ENCODE measurements at places on chromosomes 5 and 9.

DNA sequence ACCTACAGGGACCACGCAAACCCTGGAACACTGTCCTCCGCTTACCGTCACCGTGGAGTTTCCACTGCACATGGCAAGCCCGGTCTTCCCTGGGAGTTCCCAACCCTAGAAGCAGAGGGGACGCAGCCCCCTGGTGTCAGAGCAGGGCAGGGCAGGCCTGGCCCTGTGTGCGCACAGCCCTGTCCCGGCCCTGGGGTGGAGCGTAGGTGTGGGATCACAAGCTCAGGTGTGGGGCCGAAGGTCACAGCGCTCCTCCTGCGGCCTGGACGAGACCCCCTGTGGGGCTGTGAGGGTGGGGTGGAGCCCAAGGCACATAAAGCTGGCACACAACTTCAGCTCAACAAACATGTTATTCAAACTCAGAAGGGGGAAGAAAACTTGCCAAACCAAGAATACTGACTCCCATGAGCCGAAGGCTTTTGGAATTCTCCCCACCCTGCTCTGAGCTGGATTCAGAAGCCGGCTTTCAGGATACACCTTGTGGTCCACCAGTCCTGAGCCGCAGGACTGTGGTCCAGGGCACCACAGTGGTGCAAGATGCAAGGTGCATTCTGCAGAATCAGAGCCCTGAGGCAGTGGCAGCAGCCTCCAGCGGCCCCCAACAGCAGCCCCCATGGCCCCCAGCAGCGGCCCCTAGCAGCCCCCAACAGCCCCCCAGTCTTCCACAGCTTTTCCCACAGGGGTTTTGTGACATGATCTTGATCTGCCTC, 11.8 kb upstream of the EXOC3 start:
- DNase-seq = no peak

DNA sequence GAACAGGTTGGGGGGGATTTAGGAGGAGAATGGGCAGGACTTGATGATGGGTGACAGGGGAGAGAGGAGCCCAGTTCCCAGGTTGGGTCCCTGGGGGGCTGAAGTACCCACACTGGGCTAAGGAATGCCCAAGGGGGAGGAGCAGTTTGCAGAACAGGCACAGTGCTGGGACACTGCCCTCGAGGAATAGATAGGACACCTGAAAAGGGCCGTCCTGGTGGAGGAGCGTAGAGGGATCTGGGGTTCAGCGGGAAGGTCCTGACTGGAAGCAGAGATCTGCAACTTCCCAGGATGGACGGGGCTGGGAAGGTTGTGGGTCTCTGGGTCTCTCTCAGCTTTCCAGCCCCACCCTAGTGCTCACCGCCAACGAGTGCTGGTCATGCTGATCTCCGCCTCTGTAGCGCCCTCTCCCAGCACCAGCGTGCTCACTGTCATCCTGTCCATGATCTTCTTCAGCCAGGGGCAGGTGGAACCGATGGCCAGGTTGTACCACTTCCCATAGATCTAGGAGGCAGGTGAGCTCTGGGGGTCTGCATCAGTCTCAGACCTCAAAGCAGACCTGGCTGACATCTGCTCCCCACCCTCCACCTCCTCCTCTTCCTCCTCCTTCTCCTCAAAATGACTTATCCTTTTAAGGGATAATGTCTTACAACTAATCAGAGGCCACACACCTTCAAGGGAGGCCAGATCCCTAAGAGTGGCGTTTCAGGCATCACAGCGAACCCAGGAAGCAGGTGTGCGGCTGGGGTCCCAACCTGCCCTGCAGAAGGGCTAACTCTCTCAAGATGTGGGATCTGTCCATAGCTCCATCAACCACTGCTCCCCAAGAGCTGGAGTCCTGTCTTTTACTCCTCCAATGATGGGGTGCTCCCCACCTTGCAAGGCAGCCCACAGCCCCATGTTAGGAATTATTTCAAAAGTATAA, 1.6 kb downstream of the AMBP start:
- DNase-seq = no peak

- no peak for DNase-seq
Measured at GRCh38 chr9:95107001-95107749, 210.3 kb downstream of the FANCC start.

GRCh38 chr9:21871256-21871975, 69.0 kb downstream of the MTAP start:
- no peak for DNase-seq

DNA sequence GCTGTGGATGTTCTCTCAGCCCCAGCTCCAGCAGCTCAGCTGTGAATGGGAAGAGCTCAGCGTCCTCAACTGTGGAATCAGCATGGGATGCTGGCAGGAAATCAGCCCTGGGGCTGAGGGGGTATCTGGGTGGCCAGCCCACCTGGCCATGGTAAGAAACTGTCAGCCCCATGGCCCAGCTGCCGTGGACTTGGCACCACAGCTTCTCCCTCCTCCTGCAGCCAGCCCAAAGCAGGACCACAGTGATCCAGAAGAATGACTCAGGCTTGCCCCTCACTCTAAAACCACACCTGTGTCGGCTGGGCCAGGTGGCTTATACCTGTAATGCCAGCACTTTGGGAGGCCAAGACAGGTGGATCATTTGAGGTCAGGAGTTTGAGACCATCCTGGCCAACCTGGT, 48.0 kb downstream of the SAR1B start:
- DNase-seq = no peak

DNA sequence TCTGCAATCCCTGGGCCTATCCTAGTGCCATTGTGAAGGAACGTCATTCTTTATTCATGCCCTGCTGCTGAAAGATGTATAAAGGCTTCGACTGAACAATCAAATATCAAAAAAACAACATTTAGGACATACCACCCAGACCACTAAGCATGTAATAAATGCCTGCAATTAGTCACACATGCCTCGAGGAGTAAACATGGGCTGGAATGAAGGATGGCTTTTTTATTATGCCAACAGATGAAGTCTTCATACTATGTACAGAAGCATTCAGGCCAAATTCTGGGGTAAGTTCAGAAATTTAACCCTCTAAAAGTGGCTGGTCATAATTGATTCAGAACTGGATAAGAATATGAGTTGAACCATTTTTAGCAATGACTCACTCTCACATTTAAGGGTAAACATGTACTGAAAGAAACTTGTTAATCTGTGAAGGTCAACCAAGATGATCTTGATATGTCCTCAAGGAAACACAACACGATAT, 38.1 kb downstream of the FAM240B start:
- DNase-seq = no peak

GRCh38 chr5:18744441-18744840, 1110.2 kb downstream of the TAF11L14 start:
- DNase-seq = no peak

- DNase-seq = no peak
Measured at GRCh38 chr5:57698802-57699201, 216.2 kb upstream of the ACTBL2 start.

DNA sequence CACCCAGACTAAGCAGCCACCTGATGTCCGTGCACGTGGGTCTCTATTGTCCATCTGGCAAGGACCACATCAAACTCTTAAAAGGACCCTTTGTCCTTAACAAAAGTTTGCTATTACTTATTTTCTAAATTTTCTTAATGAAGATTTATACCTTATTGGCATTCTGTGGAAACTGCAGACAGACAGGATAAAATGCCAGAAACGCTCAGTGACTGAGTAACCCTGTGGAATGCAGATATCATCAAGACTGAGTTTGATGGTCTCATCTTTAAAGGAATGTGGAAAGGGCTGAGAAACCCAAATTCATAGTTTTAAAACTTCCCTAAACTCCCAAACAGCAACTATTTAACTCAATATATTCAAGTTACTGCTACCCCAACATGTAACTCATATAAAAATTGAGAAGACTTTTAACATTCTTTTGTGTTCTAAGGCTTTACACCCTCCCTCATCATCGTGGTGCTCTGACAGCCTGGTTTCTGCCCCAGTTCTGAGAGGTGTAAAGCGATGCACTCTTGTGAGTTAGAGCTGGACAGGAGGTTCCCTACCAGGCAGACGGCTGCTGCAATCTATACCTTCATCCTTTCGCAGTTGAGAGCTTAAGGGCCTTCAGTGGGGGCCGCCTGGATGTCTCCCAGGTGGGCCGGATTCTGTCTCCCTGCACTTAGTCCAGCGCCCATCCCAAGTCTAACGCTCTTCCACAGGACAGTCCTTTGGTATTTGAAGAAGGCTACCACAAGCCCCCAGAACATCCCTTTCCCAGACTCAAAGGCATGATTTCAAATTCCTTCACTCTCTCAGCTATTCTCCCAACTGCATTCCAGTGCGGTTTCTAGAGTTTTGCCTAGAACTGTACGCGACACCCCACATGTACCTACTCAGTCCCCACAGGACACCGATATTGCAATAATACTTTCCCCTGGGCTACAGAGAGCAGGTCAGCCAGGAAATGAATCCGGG, 68.9 kb downstream of the DAP start:
- no peak for DNase-seq

DNA sequence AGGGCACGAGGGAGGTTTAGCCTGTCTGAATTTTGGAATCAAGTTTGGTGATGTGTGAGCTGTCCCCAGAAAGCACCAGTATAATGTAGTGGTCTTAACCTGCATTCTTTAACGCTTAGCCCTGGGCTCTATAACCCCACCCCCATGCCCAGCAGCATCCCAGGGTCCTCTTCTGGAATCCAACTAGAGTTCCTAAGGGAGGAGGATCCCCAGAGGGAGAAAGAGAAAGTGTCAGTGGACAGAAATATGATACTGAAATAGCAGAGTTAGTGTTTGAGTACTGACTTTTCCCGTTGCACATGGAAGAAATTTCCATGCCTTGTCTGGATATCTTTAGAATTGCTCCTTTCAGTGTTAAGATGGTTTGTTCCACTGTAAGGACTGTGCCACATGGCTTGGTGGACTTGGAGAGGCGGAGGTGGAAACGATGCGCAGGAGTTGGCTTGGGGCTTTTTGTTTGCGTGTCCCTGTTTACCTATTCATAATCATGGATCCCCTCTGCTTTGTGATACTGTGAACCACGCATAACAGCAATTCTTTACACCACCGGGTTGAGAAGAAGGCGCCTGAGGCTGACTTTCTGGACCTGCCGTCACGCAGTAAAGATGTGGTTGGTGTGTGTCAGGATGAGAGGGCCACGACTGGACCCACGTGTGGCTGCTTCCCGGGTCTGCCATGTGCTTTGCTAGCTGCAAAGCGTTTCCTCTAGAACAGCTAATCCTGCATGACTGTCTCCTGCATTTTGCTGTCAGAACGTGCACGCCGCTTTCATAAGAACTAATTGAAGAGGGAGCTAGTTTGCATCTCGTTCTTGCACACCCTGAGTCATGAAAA, 142.3 kb downstream of the SMARCA2 start:
- peak; percentile 19 for DNase-seq

DNA sequence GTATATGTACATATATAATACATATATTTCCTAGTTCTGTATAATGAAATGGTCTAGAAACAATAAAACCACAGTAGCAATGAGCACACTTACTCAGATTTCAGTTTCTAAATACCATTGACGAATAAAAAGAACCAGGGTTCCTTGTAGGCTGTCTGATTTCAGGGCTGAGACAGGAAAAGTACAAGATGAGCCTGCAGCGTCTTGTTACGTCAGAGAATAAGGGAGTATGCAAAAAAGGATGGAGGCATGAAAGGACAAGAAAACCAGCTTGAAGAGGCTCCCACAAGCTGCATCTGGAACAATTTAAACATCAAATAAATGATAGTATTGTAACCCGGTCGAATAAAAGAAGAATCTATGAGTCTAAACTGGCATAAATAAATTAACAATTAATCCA, 17.8 kb upstream of the TIFAB start:
- no peak for DNase-seq

- no peak for DNase-seq
Measured at GRCh38 chr5:176736931-176737745, 73.2 kb upstream of the UNC5A start.

- no peak for DNase-seq
Measured at GRCh38 chr9:127014910-127015540, 100.4 kb downstream of the RALGPS1 start.

GRCh38 chr5:14668181-14668591, 3.7 kb downstream of the OTULIN start:
- DNase-seq = no peak

- no peak for DNase-seq
Measured at GRCh38 chr5:140216478-140217074, 41.6 kb downstream of the CYSTM1 start.

GRCh38 chr5:175216991-175217390, 227.0 kb downstream of the DRD1 start:
- DNase-seq = no peak
